ENCODE measurements at places on chromosomes 3 and 15.

DNA sequence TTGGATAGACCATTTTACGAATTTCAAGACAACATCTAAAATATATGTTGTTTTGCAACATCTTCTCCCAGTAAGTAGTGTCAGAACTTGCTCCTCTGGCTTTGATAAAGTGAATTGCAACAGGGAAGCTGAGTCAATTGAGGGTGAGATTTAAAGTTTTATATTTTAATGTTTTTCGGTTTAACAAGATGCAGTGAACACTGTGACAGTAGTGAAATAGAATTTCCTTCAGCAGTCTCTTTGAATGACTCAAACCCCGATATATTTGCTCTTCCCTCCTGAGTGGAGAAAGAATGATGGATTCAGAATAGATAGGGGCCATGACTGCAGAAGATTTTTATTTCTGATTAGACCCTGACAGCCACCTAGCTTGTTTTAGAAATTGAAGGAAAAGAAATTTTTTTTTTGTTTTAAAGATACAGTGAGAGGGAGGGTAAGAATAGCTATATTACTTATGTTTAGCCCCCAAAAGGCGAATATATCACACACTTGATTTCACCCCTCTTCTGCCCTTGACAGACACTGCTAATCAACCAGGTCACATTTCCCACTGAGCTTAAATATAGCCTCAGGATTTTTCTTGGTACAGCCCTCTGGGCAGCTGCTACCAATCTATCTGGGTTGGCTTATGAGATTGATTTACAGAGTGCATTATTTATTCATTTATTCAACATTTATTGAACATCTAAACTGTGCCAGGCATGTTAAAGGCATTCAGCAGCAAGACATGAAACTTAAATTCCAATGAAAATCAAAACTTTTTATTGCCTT, 183.3 kb upstream of the ADAMTS9 start:
- DNase-seq: no peak

- no peak for DNase-seq
These were observed 28.5 kb downstream of the PTPRG start for GRCh38 chr3:61589856-61590255.

DNA sequence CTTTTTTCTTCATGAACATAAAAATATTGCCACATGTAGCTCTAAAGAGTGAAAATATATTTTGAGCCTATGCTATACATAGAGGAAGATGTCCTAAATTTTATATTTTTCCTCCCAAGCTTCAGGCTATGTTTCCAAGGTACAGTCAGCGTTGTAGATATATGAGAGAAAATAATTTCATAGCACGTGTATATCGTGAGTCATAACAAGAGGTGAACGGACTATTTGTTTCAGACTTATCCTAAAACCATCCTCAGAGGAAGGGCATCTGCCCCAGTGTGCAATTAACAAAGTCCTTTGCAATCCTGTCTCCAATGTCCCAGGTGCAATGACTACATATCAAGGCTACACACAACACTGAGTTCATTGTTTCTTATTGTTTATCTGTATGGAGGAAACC, 177.3 kb upstream of the ARRDC4 start:
- no peak for DNase-seq

DNA sequence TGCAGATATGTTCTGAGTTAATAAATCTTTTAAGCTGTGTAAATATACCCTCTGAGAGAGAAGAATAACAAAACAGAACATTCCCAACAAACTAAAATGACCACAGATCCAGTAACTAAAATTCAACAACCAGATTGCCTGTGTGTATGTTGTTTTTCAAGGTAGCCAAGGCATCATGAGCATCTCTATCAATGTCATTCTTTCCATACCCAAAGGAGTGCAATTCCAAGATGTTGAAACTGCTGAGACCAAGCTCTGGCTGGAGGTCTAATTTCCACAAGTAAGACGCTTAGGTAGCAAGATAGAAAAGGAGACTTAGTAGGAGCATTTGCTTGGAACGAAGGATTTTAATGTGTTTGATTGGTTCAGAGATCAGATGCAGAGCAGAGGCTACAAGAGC, 276.3 kb downstream of the RBMS3 start:
- DNase-seq: no peak

GRCh38 chr3:37324131-37324530, 149.7 kb upstream of the LRRFIP2 start:
- no peak for DNase-seq

DNA sequence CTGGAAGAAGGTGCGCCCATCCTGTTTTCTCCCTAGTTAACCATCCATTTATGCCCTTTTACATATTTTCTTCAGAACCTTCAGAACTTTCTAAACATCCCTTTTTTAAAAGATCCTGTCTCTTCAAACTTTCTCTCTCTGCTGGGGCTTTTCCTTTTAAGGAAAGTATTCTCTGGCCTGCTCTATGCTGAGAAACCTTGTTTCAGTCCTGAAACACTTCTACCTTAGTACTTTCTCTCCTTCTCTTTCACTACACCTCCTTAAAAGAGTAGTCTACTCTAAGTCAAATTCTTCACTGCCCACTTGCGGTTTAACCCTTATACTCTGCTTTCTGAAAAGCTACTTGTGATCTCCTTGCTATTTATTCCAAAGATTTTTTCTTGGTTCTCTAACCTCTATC, 65.6 kb upstream of the SLC12A8 start:
- no peak for DNase-seq
